ENCODE measurements at places on chromosomes 6 and 20.

- DNase-seq = no peak
Observed at GRCh38 chr20:43541214-43541613, 17.6 kb upstream of the SGK2 start.

DNA sequence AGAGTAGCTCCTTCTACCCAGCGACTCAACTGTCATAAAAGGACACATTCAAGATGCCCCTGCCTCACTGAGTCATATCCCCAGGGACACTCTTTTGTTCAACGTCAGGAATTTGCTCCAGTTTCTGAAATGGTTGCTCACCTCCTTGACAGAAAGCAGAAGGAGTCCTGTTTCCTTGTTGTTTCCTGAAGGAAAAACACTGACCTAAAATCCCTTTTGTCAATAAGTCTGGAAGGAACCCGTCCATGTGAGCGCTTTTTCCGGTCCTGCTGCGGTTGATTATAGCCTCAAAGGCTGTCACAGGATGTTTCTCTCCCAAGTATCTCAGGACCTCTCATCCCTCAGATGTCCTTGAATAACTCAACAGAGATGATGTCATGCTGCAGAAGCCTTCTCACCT is 113.6 kb upstream of the PLEKHG1 start:
- no peak for DNase-seq

DNA sequence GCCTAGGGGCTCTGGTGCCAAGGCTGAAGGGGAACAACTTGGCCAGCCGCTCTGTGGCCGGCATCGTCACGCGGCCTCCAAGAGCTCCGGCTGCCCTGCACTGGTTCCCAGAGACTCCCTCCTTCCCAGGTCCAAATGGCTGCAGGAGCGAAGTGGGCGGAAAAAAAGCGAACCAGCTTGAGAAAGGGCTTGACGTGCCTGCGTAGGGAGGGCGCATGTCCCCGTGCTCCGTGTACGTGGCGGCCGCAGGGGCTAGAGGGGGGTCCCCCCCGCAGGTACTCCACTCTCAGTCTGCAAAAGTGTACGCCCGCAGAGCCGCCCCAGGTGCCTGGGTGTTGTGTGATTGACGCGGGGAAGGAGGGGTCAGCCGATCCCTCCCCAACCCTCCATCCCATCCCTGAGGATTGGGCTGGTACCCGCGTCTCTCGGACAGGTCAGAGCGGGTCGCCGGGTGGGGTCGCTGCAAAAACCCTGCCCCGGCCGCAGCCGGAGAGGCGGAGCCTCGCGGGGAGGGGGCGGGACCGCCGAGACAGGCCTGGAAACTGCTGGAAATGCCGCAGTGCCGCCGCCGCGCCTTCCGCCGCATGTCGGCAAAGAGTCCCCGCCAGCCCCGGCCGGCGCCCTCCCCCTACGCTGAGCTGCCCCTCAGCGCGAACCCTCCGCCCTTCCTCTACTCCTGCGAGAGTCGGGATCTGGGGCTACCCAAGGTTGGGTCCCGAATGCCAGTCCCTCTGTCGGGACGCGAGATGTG is 814 bp upstream of the HSP90AB1 start:
- no peak for DNase-seq

DNA sequence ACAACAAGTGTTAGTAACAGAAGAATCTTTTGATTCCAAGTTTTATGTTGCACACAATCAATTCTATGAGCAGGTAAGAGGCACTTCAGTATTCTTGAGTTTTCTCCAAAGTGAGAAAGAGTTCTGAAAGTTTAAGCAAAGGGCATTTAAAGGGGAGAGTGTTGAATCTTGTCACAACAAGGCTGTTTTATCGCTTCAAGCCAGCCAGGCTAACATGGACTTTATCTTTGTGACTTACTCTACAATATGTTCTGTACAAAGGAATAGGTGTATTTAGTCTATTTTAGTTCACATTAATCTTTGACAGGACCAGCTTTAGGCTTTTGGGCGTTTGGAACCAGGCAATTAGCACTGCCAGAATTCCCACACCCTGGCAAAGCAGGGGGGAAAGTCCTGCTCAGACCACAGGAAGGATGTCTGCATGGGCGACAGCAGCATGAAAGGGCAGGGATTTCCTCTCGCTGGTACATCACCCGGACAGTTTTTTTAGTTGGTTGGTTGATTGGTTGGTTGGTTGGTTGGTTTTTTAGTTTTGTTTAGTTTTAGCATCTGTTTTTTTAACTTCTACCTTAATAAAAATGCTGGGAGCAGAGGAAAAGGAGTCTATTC is 395.4 kb upstream of the SOX4 start:
- no peak for DNase-seq

DNA sequence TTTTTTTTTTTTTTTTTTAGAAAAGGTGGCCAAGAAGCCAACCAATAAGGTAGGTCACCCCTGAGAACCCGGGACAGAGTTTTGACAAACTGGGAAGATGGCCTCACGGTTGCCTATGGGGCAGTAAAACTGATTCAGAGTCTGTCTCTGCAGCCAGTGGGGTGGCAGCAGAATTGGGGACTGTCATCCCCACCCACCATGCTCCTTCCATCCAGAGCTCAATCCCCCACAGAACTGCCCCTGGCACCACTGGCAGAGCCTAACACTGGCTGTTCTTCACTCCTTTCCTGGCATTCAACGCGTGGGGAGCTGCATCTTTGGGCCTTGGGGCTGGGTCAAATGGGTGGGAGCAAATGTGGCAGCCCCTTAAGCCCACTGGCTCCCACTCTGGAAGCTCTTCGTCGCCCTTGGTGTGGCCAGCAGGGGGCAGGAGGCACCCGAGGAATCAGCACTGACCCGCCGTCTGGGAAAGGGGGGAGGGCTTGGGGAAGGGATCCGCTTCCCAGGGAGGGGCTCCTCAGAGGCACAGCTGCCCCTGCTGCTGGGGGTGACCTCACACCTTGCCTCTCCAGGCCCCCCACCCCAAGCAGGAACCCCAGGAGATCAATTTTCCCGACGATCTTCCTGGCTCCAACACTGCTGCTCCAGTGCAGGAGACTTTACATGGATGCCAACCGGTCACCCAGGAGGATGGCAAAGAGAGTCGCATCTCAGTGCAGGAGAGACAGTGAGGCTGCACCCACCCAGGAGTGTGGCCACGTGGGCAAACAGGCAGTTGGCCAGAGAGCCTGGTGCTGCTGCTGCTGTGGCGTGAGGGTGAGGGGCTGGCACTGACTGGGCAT is 10.4 kb downstream of the CD40 start:
- DNase-seq = no peak

DNA sequence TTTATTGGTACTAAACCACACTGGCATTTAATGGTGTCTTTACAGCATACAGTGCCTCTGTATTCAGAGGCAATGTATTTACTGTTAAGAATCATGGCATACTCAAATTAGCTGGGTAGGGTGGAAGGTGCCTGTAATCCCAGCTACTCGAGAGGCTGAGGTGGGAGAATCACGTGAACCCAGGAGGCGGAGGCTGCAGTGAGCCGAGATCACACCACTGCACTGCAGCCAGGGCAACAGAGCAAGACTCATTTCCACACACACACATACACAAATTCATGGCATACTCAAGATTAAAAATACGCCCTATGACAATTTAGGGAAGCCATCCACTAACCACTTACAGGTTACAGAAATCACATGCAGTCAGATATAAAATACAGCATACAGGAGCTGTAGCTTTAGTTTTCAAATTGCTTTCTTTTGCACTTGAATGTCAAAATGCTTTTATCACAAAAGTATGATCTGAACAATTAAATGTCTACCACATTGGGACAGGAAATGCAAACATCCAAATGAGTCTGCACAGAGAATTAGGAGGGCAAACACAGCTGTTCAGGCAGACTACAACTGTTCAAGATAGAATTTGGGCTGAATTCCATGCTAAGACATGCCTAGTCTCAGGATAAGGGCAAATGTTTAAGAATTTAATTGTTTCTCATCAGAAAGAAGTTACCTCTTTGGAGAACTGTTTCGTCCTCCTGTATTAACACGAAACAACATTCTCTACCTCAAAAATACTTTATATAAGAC is 36.4 kb downstream of the CSNK2A1 start:
- no peak for DNase-seq

- peak; percentile 58 for DNase-seq
Observed at GRCh38 chr6:27795697-27796494, 116.3 kb downstream of the OR2B2 start.

GRCh38 chr6:79184641-79185040 is 49.8 kb downstream of the HMGN3 start:
- no peak for DNase-seq

GRCh38 chr20:1689721-1690120 is 32.1 kb upstream of the SIRPG start:
- DNase-seq = no peak

DNA sequence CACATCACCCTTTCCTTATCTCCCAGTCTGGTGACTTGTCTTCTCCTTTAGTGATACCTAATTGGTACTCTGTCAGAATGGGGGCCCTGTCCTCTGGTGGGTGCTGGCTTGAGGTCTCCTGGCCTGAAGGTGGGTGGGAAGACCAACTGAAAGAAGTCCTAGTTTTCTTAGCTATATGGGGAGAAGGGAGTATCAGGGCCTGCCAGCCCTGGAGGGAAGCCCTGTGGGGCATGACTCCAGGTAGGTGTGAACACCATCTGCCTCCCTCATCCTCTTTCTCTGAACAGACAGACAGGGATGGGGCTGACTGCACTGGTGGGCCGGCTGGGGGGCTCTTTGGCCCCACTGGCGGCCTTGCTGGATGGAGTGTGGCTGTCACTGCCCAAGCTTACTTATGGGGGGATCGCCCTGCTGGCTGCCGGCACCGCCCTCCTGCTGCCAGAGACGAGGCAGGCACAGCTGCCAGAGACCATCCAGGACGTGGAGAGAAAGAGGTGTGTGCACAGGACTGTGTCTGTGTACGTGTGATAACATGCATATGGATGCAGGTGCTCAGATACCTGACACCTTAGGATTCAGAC is 4.8 kb downstream of the CRIP3 start:
- no peak for DNase-seq

DNA sequence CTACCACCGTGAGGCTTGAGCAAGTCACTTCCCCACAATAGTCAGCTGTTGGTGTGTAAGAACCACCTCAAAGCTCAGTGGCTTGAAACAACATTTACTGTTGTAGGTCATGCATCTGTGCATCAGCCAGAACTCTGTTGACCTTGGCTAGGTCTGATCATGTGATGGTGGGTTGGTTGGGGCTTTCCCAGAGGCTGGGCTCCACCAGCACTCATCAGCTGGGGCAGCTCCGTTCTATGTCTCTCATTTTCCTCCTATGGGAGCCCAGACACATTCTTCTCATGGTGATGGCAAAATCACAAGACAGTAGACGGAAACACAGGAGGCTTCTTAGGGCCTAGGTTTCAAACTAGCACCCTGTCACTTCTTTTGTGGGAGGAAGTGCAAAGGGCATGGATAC is 42.8 kb upstream of the PSMF1 start:
- no peak for DNase-seq

DNA sequence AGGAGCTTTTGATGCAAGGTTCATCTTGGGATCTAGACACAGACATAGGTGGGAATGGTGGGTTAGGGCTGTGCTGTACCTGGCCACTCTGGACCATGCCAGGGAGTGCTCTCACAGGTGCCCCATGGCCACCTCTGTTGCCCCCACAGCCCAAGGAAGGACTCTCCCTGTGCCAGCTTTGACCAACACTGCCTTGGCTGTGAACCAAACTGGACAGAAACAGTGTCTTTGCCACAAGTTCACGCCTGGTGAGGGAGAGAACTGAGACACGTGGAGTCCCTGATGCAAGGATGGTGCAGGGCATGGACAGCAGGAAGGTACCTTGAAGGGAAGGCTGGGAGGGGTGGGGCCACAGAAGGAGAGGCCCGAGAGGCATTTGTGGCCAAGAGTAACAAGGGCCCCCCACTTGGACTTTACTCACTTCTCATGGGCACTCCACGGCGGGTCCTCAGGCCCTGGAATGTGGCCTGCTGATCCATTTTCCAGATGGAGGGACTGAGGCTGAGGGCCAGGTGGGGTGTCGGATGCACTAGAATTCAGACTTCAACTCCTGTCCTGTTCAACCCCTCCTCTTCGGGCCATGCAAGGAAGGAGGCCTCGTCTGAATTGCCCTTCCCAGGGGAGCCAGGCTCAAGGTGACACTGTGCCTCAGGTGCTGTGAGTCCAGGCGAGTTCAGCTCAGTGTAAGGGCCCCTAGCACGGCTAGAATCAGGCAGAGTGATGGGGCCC is 103.3 kb downstream of the YTHDF1 start:
- no peak for DNase-seq

DNA sequence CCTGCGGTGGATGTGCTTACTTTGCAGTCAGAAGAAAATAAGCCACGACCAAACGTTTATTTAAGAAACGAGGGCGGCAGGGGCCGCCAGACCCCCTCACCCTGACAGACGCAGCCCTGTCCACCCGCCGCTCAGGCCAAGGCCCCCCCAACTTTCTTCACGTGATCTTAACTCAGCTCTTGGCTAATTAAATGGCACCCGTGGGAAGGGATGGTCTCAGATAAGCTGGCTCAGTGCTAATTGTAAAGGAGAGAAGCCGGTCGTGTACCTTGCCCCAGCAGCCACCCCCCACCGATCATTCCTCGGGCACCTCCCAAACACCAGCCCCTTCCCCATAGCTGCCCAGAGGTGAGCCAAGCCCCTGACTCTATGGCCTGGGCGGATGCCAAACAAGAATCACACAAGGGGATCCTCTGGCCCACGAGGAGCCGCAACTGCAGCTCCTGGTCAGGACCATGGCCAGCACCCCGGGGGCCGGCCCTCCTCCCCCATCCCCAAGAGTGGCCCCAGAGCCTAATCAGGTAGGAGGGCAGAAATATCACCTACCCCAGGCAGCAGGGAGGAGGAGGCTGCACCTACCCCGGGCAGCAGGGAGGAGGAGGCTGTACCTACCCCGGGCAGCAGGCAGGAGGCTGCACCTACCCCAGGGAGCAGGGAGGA is 11.2 kb downstream of the KCNQ2 start:
- no peak for DNase-seq

DNA sequence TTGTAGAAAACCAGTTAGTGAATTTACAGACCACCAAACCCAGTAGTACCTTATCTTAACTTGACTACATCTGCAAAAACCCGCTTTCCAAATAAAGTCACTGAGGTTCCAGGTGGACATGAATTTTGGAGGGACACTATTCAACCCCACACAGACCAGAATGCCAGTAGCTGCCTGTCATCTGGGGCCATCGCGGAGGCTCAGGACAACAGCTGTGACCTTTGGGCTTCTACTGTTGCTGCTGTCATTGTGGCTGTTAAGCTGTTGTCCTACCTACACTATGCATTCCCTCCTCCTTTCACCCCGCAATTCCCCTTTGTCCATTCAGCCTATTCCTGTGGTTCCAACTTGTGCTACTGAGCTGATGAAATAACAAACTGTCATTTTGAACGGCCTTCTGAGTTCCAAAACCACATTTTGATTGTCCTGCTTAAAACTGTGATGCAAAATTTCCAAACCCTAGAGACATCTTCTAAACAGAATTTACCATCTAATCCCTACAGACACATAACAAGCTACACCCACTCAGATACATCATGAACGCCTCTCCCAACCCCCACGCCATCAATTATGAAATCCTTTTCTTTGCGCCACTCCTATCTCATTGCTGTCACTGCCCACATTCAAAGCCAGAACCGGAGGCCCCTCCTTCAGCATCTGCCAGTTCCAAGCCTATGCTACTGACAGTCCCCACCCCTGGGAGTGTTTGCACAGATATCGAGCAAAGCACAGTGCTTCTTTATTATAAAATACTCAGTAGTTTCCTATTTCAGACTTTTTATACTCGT is 125.0 kb downstream of the C6orf118 start:
- no peak for DNase-seq

Data from NCI-H187 treated with DMSO at 0.1 percent for 48 hours (cell line).